ENCODE measurements at places on chromosomes 11 and 22.

DNA sequence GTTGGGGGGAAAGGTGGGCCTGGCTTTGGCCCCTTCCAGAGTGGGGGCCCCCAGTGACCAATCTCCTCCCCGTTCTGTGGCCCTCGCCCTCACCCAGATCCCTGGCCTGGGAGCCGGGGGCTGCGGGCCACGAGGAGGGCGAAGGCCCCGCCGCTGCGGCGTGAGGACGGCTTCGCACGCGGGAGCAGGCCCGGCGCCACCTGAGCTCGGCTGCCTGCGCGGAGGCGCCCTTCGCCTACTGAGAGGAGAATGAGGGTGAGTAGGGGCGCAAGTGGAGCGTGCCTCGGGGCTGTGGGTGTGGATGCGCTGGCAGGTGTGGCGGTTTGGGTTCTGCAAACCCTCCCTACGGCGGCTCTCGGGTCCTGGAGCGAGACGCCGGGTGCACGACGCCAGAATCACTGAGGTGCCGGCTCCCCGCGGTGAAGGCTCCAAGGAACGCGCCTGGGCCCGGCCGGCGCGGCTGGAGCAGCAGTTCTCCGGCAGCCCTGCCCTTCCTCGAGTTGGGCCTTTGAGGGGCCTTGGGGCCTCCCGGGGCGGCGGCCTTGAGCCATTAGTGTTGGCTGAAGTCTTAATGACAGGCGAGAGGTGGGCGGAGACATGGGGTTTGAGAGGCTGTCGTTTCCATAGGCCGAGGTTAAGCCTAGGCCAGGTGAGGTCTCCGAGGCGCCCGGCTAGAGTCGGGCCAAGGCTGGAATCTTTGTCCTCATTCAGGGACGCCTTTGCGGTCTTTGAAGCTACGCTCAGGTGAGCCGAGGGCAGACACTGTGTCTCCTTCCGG lies 65.3 kb downstream of the CTTN start:
- DNase-seq, result no peak

- DNase-seq, result no peak
Measured at GRCh38 chr22:35984183-35985175, 44.1 kb downstream of the RBFOX2 start.

- DNase-seq, result no peak
Measured at GRCh38 chr11:38159038-38159437, 1561.0 kb upstream of the RAG2 start.

DNA sequence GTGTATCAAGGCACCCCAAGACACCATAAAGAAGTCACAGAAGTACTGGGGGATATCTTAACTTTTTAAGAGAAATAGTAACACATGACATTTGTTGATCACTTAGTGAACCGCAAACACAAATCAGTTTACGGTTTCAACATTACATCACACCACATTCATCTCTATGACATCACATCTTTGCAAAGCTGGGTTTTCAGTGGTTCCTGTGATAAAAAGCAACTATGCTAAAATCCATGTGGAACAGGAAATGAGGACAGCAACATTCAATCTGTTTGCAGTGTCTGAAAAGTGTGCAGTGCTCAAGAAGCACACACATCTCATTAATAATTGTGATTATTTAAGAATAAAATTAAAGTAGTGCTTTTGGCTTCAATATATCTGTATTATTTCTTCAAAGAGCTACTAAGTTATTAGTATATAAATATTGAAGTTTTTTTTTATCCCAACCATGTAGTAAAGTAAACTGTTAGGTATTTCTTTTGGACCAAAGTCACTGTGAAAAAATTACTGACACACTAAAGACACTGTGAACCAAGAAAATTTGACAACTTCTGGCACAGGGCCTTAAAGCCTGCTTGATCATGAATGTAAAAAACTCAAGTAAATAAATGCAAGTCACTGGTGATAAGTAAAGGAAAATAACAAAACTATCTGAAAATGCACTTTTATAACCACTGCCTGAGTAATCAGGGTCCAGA lies 156.0 kb upstream of the SOX6 start:
- no peak for DNase-seq

- DNase-seq, result no peak
Measured at GRCh38 chr11:114128399-114128798, 68.9 kb downstream of the ZBTB16 start.

GRCh38 chr11:26992031-26992541 lies 1.8 kb upstream of the FIBIN start:
- no peak for DNase-seq

GRCh38 chr11:105297463-105297862 lies 157.9 kb upstream of the CARD18 start:
- DNase-seq, result no peak
